ENCODE measurements at places on chromosomes 13 and 19.

GRCh38 chr19:44111910-44112463 lies 1.2 kb upstream of the ZNF225 start:
- DNase-seq = no peak

- DNase-seq = no peak
Measured at GRCh38 chr19:33864311-33864850, 67.7 kb downstream of the KCTD15 start.

DNA sequence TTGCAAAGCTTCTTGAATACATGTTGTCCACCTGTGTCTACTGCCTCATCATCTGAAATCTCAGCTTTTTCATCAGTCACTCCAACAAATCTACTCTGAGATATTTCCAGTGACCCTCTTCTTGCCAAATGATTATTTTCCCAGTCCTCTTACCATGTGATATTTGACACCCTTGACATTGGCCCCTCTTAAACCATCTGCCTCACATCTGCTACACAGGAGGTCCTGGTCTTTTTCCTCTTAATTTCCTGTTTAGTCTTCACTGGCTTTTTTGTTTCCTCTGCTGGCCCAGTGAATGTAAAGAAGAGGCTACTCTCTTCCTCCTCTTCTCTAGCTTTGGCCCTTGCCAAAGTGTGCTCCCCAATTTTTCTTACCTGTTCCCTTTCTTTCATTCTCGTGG lies 218.7 kb downstream of the DNAJC15 start:
- DNase-seq = no peak

DNA sequence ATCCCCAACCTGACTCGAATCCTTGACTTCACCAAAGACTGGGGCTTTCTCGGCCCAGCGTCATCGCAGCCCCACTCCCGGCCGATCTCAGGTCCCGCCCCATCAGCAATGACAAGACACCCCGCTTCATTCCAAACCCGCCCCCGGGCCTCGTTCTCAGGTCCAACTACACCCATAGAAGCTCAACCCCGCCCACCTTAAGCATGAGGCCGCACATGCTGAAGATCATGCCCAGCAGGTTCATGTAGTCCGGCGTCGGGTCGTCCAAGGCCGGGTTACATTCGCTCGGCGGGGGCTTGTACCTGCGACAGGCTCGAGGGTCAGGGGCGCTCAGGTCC lies 2.3 kb downstream of the WDR83 start:
- peak; percentile 31 for DNase-seq

GRCh38 chr13:40269086-40269485 lies 397.4 kb downstream of the FOXO1 start:
- no peak for DNase-seq

- no peak for DNase-seq
Measured at GRCh38 chr19:1156305-1156801, 17.7 kb downstream of the SBNO2 start.

GRCh38 chr19:44955505-44956439 lies 592 bp downstream of the CLPTM1 start:
- no peak for DNase-seq

GRCh38 chr19:15252398-15253018 lies 20.3 kb upstream of the EPHX3 start:
- no peak for DNase-seq

DNA sequence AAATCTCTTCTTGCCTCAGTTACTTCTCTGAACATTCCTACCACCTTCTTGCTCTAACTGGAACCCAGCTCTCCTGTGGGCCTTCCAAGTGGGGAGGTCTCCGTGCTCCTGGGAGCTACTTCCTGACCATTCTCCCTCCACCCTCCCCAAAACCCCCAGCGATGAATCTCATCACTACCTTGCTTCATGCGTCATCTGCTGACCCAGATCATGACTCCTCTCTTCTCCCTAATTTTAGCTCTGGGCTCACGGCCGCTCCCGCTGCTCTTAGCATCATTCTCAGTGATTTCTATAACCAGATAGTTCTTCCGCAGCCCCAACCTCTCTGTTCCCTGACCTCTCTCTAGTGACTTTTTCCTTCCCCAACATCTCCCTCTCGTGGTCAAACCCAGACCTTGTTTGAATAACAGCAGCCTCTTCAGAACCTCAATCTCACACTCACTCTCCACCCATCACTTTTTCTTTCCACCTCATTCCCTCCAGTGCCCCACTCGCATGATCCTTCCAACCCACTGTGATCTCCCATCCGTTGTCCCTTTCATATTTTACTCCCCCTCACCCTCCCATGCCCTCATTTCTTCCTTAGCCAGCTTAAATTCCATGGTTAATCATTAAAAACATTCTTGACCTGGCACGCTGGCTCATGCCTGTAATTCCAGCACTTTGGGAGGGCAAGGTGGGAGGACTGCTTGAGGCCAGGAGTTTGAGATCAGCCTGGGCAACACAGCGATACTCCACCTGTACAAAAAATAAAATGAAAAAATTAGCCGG lies 21.8 kb downstream of the MRPS12 start:
- no peak for DNase-seq

DNA sequence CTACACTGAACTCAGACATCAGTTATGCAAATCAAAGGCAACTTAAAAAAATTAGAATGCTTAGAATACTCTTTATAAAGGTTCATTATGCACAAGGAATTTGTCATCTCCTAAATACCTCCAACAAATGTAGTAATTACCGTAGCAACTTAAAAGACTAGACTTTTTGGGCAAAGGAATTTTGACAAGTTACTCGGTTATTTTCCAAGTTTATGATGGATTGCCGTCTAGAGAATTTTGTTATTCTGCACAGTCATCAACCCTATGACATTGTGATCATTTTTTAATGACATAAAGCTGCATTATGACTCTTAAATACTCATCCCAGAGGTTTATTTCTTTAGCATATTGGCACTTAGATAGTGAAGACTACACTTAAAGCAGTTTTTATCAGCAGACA lies 71.9 kb downstream of the TRPC4 start:
- DNase-seq = no peak

- peak; percentile 29 for DNase-seq
Measured at GRCh38 chr19:12867120-12868099, 13.8 kb downstream of the DNASE2 start.

- no peak for DNase-seq
Measured at GRCh38 chr19:55109527-55110291, 7.7 kb downstream of the PPP1R12C start.

DNA sequence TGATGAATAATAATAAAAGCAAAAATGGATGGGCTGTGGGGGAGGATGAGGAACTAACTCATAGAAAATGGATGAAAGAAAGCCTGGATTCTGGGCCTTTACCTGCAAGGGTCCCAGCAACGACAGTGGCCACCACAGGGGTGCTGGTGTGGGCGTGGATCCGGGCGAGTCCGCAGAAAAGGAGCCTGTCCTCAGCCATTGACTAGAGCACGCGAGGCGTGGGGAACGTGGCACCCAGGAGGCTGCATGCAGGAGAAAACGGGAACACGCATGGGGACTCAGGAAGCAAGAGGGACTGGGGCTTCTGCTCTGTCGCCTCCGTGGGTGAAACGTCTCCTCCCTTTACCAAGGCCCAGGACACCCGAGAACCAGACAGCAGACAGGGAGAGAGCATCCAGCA lies 25.8 kb upstream of the DPRX start:
- no peak for DNase-seq

DNA sequence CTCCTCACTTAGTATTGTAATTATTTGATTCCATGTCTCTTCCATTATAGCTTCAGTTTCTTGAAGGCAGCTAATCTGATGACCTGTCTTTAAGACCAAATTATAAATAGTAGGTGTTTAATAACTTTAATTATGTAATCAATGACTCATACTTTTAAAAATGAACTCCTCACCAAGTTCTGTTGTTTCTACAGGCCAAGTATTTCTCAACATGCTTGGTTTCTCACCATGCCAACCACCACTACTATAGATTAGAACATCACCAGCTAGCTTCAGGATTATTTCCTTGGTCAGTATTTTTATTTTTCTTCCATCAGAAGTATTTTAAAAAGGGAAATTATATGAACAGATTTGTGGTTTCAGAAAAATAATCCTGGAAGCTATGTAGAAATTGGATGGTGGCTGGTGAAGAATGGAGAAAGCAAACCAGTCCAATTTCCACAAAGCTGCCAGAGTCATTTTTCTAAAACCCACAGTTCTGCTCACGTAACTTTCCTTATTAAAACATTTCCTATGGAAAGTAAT lies 237.7 kb upstream of the DACH1 start:
- DNase-seq = no peak

GRCh38 chr13:34151885-34152284 lies 333.9 kb downstream of the RFC3 start:
- no peak for DNase-seq

GRCh38 chr13:111967572-111968201 lies 99.3 kb upstream of the SOX1 start:
- DNase-seq = no peak

GRCh38 chr13:23639674-23640073 lies 69.5 kb downstream of the TNFRSF19 start:
- DNase-seq = no peak

DNA sequence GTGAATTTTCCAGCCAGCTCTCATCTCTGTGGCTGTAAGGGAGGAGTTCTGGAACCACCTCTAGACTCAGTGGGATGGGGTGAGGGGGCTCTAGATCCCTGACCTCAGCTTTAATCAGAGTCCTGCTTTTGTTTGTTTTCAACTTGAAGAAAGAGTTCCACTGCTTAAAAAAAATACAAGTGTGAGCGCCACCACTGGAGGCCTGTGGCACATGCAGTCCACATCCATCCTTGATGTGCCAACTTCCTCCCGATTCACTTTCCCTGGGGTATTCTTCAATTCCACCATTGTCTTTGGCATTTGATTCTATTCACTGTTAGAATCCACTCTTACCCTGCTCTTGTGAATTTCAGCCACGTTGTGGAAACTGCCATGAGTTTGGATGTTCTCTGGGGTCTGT lies 62.4 kb upstream of the GJB6 start:
- DNase-seq = no peak

DNA sequence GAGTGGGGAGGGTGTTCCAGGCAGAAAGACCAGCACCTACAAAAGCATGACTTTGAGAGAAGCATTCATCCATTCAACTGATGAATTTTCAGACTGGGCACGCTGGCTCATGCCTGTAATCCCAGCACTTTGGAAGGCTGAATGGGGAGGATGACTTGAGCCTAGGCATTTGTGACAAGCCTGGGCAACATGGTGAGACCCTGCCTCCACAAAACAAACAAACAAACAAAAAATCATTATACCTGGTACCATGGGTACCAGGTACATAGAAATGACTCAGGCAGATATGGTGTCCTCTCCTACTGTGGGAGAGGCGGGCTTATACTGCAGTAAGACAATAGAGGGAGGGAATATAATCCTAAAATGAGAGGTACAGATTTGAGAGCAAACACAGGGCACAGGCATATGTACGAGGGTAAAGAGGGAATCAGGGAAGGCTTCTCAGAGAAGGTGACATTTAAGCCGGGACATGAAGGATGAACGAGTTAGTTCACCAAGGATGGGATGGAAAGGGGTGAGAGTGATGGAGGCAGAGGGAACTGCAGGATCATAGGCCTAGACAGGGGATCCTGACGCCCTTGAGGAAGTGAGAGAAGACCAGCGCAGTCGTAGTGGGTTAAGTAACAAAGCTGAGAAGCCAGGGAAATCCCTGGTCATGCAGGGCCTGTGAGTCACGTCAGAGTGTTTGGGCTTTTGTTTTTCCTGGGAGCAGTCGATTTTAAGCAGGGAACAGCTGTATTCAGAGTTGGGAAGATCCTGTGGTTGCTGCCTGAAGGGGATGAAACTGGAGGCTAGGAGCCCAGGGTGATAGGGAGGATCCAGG lies 2.9 kb downstream of the CYP2S1 start:
- no peak for DNase-seq

- DNase-seq = no peak
Measured at GRCh38 chr13:33761740-33762139, 56.2 kb upstream of the RFC3 start.

- no peak for DNase-seq
Measured at GRCh38 chr19:30228113-30228834, 143.9 kb upstream of the ZNF536 start.

DNA sequence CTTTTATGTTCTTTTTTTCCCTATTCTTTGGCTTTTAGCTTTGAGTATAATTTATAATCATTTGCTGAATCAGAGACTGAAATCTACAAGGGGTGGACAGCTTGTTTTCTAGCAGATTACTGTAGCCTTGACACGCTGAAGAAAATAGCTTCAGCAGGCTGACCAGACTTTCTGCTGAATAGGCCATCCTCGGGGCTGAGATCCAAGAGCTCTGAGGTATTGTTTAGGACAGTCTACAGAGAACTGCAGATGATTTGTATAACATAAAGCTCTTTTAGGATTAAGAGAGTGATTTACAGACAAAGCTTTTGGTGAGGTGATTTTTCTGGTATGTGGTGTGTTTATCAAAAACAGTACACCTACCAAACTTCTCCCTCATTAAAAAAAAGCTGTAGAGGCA lies 16.8 kb downstream of the POLR1D start:
- no peak for DNase-seq

GRCh38 chr19:16585094-16585801 lies 13.0 kb upstream of the SLC35E1 start:
- DNase-seq = no peak

GRCh38 chr19:42252365-42253244 lies 2.3 kb downstream of the ERF start:
- no peak for DNase-seq

- no peak for DNase-seq
Measured at GRCh38 chr13:20828539-20829364, 55.0 kb upstream of the EEF1AKMT1 start.

- DNase-seq = no peak
Measured at GRCh38 chr13:87884884-87885283, 213.7 kb downstream of the SLITRK5 start.

- DNase-seq = no peak
Measured at GRCh38 chr19:50158577-50158976, 4.5 kb downstream of the IZUMO2 start.

- no peak for DNase-seq
Measured at GRCh38 chr19:7632340-7633203, 947 bp downstream of the PCP2 start.

- DNase-seq = no peak
Measured at GRCh38 chr19:33736158-33736557, 60.5 kb upstream of the KCTD15 start.

GRCh38 chr13:31962731-31963370 lies 68.7 kb upstream of the FRY start:
- no peak for DNase-seq

GRCh38 chr19:49801966-49802661 lies 11.0 kb downstream of the FUZ start:
- DNase-seq = no peak

- peak; percentile 66 for DNase-seq
Measured at GRCh38 chr19:47863514-47863936, 4.5 kb downstream of the TPRX2 start.

- DNase-seq = no peak
Measured at GRCh38 chr13:77544355-77544754, 8.8 kb downstream of the SCEL start.

DNA sequence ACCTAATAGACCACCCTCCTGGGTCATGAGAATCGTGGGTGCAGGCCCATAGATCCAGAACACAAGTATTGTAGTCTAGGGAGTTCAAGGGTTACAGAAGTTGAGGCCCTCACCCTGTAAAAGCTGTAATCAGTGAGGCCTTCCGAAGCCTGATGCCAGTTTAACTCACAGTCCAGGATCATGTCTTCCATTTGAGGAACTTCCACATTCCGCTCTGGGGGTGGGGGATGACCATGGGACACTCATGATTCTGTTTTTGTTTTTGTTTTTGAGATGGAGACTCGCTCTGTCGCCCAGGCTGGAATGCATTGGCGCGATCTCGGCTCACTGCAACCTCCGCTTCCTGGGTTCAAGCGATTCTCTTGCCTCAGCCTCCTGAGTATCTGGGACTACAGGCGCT lies 1.7 kb upstream of the RASIP1 start:
- no peak for DNase-seq

- DNase-seq = no peak
Measured at GRCh38 chr19:16571822-16572331, 338 bp downstream of the SLC35E1 start.

Data from activated effector memory CD4-positive, alpha-beta T cell treated with Interleukin-2 at 50 U/mL for 16 hours (primary cell).